ENCODE measurements at places on chromosomes 6 and 20.

DNA sequence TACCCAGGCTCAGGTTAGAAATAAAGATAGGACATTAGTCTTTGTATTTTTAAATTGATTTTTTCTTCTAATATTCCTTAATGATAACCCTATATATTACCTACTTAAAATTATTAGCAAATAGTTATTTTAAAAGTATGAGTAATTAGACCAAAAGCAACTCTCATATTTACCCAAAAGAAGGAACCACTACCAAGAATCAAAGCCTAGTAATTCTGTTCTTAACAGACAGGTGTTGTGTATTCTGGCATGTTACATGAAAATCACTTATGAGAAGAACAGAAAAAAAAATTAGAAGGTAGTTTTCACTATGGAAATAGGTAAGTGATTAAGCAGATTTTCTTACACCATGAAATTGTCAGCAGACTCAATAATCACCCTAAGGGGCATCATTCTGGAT lies 105.1 kb downstream of the ATG5 start:
- DNase-seq = no peak

DNA sequence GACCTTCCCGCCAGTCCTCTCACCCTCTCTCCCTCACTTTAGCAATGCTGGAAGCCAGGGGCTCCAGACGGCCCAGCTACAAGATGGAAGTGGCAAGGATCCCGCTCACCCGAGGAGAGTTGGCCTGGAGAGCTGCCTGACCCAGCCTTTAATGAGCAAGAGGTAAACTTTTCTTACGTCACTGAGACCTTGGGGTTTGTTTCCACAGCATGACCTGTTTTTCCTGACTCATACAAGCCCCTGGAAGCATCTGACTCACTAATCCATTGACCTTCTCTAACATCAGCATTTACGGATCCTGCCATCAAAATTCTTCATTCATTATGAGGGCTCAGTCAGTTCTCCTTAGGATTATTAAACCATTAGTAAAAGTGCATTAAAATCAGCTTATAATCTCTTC lies 120.4 kb downstream of the MYLK4 start:
- DNase-seq = no peak

DNA sequence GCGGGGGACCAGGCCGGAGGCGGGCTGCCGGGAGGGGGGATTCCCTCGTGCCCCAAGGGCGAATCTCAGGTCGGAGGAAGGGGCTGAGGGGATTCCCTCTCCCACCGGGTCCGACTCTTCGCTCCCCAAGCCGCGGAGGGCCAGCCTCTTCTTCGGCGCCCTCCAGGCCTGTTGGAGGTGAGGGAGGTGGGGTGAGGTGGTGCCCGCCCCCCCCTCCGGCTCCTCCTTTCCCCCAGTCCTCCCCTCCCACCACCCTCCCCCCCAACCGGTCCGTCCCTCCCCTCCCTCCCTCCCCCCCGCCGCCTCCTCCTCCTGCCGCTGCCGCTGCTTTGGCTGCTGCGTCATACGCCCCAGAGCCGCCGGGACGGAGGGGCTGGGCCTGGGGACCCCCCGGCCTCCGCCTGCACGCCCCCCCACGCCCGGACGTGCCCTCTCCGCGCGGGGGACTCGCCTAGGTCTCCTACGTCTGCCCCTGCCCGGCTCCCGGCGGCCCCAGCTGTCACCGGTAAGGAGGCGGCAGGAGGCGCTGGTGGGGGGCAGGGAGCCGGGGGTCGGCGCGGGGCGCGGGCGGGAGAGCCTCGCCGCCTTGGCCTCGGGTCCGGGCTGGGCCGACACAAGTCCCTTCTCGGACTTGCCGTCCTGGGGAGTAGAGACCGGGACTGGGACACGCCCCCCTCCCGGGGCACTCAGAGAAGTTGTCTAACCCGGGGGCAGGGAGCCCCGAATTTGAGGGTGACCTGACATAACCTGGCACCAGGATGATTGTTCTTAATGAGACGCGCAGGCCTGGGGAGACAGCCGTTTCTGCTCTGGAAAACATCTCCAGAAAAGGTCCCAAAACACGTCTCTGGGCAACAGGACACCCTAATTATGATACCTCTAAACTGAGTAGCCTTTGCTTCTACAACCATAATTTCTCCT lies at the start of gene PHF1:
TSS of gene PHF1 (plus strand) at position 304 of the 921 bp plus-strand sequence. CDS start 1,250 bp downstream, outside the sequence.
- DNase-seq = no peak

- DNase-seq = no peak
Observed at GRCh38 chr20:38559764-38560163, 21.2 kb upstream of the ADIG start.

DNA sequence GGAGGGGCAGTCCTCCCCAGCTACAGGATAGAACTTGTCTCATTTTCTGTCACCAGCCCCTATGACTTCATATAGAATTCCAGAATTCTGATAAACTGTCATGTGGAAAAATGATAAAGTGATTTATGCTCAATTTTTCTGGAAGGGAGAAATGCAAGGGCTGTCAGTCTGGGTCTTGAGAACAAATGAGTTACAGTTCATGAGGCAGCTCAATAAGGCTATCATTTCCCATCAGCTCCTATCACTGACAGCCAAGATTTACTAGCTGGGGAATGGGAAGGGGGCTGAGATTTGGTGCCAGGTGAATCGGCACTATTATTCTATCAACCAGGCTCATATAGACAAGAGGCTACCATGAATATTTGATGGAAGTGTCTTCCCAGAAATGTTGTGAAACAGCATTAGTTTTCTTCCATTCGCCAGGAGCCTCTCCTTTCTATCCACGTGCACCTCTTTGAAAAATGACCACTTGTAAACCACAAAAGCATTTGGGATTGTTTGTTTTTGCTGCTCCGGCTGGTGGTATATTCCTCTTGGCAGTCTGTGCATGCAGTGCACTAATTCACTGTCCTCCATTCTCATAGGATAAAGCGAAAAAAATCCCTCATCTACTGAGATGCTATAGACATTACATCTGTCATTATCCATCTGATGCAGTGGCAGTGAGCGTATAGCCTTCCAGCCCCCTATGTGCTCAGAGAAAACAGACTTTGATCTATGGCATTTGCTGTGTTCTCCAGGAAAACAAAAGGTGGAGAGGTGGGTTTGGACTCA lies 528.7 kb upstream of the RNF217 start:
- no peak for DNase-seq

DNA sequence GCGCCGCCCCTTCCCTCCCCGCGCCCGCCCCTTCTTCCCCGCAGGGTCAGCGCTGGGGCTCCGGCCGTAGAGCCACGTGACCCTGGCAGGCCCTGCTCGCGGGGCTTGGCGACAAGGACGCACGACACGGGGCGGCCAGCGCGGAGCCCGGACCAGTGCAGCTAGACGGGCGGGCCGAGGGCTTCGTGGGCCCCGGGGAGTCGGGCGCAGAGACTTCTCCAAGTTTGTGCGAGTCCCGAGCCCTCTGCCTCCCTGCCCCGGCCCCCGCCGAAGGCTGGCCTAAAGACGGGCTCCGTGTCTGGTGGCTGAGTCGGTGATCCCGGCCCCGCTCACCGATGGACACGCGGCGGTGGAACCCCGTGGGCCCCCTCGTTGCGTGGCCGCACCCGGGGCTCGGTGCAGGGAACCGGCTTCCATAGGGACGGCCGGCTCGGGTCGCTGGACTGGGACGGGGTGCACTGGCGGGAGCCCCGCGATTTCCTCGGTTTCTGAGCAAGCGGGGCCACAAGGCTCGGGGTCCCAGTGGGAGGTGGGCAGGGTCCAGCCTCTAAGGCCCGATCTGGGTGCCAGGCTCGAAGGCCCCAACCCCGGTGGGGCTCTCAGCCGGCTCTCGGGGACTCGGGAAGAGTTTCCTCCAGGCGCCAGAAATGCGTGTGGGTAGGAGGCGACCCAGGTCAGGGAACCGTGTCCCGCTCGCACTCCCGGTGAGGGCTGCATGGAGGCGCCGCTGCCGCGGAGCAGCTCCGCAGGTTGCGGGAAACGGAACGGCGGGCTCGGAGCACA lies 452 bp upstream of the GATA5 start:
- no peak for DNase-seq

GRCh38 chr6:116533233-116533957 lies 12.1 kb downstream of the TRAPPC3L start:
- DNase-seq = no peak

GRCh38 chr6:97626671-97627441 lies 343.8 kb upstream of the MMS22L start:
- DNase-seq = no peak

DNA sequence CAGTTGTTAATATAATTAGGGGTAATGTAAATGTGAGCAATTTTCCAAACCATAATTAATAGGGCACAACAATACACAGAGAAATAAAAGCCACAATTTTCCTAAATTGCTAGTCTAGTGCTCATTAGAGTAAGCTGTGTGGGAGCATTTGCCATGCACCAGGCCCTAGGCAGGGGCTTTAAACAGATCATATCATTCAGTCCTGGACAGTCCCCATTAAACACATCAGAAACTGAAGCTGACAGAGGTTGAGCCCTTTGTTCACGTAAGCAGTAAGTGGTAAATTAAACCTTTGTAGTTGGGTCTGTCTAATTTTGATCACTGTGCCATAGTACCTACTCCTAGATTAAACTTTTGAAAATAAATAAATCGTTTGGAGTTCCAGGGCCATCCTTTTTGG lies 931.1 kb downstream of the C6orf118 start:
- no peak for DNase-seq

DNA sequence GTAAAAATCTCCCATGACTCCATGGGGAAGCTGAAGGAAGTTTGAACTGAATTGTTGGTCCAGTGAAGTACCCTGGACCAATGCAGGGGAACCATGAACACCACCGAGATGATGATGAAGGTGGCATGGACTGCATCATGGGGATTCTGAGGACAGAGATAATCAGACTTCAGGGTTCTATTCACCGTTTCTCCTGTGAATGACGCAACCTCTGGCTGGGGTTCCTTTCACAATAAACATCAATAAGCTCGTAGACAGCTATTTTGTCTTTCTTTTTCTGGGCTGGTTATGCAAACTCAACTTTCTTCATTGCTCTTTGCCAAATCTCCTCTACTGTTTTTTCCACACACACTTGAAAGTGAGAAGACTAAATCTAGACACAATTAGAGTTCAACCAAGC lies 87.9 kb upstream of the NKX2-2 start:
- no peak for DNase-seq

DNA sequence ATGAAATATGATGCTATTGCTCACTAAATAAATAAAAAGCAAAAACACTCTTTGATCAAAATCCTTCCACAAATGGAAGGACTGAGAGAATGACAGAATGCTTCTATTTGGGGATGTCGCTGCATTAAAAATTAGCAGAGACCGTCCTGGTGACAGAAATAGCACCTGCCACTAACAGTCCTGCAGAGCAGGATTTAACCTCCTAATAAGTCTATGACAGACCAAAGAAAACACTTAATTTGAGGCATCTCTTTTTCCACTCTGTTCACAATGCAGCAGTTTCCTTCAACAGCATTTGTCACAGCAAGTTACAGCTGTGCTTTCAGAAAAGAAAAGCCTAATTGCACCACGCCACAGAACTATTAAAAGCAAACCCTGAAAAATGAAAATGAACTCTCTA lies 140.6 kb upstream of the BEND6 start:
- no peak for DNase-seq

GRCh38 chr6:156869980-156870398 lies 92.8 kb downstream of the ARID1B start:
- DNase-seq = no peak

DNA sequence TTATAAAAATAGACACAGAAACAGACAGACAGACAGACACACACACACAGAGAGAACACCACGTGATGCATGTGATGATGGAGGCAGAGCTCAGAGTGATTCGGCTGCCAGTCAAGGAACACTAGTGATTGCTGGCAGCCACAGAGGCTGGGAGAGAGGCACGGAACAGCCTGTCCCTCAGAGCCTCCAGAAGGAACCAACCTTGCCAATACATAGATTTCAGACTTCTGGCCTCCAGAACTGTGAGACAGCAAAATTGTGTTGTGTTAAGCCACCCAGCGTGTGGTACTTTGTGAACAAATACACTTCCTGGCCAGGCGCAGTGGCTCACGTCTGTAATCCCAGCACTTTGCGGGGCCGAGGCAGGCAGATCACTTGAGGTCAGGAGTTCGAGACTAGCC lies 9.5 kb upstream of the PARD6B start:
- no peak for DNase-seq

DNA sequence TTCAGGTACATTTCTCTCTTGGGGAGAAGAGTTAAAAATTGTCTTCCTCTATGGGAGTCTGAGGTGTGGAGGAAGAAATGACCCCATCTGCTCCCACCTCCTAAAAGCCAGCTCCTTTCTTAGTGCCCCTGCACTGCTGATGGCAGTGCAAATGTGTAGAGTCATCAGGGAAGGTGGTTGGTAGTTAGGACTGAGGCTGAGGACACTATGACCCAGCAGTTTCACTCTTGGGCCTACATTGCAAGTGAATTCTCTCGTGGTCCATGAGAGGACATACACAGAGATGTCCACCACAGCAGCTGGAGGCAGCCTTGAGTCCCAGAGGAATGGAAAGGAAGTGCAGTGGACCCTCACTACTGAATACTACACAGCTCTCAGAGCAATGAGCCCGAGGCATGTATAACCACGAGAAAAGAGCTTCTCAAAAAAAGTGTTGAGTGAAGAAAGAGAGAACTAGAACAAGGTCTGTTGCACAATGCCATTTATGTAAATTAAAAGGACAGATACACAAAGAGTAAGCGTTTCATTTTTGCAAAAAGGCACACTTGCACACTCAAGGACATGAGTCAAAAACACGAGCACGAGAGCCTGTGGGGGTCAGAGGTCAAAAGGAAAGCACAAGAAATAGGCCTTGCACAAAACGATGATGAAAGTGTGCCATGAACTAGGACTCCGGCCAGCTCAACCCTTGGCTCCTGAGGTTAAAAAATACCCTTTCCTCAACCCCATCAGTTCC lies 308.2 kb upstream of the PRND start:
- no peak for DNase-seq

GRCh38 chr6:38804358-38804757 lies 89.2 kb downstream of the DNAH8 start:
- DNase-seq = no peak

DNA sequence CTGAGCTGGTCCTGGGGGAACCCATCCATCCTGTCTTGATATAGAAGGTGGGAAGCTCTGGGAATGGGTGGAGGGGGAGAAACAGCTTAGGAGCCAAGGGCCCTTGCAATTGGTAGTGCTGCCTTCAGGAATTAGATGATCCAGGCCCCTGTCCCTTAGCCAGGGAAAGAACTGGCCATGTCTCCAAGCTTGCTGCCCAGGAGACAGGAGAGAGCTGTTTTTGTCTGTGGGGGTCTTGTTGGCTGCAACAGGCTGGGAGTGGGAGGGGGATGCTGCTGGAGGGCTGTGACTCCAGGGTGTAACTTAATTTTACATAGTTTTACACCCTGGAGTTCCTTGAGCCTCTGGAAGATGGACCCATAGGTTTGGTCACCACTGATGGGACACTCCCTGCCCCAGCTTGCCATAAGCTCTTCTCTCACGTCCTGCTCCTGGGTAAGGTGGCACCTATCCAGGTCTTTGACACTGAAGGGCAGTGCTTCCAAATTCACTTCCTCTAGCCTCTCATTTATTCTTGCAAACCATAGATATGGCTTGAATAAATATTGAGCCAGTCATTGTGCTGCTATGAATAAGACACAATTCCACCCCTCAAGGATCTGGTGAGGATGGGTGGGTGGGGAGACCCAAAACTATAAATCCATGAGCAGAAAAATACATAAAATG lies 16.8 kb downstream of the VEGFA start:
- no peak for DNase-seq

GRCh38 chr6:163416557-163417253 lies 2.2 kb downstream of the QKI start:
- DNase-seq = no peak

Data from T-helper 22 cell (primary cell).